ENCODE measurements at places on chromosomes 1 and 21. TPM values are rescaled to one million over a fixed set of nuclear protein-coding genes. Genes with fewer than 3 reads are reported as not detected.

SMAP2 gene
- total RNA-seq = 6.7 TPM

DNA sequence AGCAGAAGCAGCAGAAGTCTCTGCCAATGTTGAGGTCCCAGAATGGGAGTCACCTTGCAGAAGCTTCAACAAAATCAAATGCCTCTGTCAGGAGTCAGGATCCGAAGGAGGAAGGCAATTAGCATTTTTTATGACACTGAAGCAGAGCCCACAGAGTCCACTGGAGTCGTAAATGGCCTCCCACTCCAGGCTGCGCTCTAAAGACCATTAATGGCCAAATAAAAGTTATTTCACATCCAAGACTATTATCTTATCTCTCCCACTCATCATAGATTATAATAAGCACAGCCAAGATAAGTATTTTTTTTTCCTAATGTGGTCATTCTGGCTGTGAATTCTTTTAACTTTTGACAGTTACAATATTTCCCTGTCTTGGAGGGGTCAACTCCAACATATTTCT is 191.1 kb upstream of the C8B start:
- DNase-seq = no peak

GRCh38 chr1:206687251-206687914 is 2.7 kb downstream of the MAPKAPK2 start:
- no peak for DNase-seq

DNA sequence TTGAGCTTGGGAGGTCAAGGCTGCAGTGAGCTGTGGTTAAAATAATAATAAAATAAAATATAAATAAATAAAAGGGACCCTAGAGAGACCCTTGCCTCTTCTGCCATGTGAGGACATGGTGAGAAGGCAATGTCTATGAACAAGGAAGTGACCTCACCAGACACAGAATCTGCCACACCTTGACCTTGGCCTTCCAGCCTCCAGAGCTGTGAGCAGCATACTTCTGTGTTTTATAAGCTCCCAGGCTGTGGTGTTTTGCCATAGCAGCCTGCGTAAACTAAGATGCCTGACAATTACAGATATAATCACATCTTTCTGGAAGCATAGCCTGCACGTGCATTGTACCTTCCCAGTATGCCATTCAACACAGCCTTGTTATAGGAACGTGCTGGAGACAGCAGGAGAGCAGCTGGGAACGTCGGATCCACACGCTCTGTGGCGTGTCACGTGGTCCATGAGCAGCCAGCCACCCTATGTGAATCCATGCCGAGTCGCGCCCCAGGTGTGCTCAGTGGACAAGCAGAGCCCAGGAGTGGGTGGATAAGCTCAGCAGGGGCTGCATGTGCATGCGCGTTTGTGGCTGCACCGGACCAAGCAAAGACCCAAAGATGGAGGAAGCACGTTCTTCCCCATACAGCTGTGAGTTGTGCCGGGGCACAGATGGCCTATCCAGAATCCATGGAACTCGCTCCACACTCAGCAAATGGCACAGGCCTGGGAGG is 17.8 kb downstream of the WNT9A start:
- no peak for DNase-seq

GRCh38 chr1:95057351-95057750 is 15.4 kb downstream of the ALG14 start:
- no peak for DNase-seq

- no peak for DNase-seq
These were observed 1265.3 kb upstream of the ADGRL2 start for GRCh38 chr1:80535466-80535865.

LAMC2 gene
- 1.5 TPM for total RNA-seq

DNA sequence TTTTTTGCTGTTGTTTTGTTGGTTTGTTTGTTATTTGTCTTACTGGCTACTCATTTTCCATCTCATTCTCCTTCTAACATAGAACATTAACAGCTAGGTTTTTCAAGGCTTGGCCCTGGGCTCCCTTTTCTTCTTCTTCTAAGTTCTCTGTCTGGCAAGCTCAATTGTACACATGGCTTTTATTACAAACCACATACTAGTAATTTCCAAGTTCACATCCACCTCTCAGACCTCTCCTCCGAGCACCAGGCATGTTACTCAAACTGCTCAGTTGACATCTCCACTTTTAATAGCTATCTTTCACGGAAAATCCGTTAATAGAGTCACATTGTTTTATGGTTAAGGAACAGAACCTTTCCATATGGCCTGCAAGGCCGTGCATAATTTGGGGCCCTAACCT is 736.9 kb upstream of the ADAMTS5 start:
- no peak for DNase-seq

TAS1R3 gene
- total RNA-seq = 0.85 TPM

- no peak for DNase-seq
These were observed 206.2 kb downstream of the GREM2 start for GRCh38 chr1:240405751-240406150.

Data from dermis blood vessel endothelial cell (primary cell).